ENCODE measurements at places on chromosomes 16 and 17.

DNA sequence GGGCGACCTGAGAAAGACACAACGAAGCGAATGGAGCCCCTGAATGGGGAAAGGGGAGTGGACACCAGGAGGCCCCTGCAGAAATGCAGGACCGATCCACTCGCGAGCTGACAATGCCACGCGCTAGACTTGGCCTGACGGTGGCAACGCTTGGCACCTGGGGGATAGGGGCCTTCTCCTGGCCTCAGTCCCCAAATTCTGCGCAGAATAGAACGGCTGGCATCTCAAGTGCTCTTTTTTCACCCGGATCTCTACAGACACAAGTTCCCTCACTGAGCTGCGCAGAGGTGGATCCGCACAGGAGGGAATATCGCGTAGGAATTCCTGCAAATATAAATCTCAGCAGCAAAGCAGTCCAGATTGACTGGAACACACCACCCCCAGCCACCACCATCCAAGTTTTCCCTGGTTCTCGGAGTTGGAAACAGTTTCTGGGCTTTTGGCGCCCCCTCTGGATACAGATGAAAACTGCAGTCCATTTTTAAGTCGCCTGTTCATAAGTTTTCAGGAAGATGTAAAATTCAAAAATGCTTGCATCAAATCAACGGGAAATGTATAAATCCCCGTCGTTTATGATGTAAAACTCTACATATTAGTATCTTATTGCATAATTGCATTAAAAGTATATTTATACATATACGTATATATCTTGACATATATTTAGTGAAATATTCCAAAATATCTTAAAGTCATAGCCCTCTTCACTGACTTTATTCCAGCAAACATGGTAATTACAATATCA lies 2.3 kb upstream of the SOX9 start:
- DNase-seq: peak; percentile 14

- DNase-seq: no peak
Observed at GRCh38 chr17:71970312-71970711, 150.5 kb upstream of the SOX9 start.

DNA sequence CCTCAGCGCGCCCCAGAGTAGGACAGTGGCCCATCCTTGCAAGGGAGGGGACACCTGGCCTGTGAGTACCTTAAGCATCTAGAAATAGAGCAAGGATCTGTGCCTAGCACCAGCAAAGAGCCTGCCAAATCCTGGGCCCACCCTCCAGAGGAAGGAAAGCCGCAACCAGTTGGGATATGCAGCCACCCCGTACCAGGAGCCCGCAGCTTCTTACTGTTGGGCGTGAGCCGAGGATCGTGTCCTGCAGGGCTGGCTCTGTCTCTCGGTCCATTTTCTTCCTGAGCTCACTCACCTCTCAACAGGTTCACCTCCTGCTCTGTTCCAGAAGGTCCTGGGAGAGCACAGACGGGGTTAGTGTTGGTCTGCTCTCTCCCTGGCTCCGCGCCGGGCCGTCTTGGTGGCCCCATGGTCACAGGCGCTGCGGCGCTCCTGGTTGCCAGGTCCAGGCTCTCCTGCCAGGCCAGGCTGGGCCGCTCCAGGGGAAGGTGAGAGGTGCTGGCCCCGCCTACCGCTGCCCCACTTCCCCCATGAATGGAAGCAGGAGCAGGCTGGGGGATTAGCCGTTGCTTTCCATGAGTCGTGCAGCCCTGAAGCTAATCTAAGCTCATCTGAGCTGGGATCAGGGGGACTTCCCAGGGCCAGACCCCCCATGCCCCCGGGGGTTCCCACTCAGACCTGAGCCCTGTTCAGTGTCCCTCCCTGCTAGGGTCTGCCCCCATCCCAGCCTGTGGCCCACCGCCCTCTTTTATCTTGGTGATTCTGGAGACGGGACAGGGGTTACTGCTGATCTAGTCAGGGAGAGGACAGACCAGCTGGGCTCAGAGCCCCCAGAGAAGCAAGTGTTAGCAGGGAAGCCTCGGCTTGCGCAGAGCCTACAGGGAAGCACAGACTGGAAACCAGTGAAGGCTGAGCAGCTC lies 12.7 kb downstream of the ENDOV start:
- DNase-seq: no peak

DNA sequence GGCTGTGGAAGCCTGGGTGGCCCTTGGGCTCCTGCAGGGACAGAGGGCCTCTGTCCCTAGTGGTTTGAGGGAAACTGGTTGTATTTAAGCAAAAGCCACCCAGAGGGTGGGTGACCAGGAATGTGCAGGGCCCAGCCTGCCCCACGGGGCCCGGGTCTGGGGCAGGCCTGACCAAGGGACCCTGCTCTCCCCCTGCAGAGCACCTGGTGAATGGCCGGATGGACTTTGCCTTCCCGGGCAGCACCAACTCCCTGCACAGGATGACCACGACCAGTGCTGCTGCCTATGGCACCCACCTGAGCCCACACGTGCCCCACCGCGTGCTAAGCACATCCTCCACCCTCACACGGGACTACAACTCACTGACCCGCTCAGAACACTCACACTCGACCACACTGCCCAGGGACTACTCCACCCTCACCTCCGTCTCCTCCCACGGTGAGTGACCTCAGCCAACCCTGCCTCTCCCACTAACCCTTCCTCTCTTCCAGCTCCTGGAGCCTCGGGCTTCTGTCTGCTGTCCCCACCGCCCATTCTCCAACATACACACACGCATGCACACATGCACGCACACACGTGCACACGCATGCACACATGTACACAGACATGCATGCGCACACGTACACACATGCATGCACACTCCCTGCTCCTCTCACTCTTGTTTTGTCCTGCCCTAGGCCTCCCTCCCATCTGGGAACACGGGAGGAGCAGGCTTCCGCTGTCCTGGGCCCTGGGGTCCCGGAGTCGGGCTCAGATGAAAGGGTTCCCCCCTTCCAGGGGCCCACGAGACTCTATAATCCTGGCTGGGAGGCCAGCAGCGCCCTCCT lies 10.4 kb downstream of the GALK1 start:
- no peak for DNase-seq
